Activated T-helper 2 cell treated with anti-CD3 and anti-CD28 coated beads, Interferon-gamma antibody, Interleukin-2, Interleukin-4, amounts not matched to agents 10 μg/mL and 5 μg/mL and 100 μg/mL, durations not matched to agents 14 hours and 24 hours and 36 hours (primary cell): ENCODE measurements at places on chromosomes 7 and 10.
A peak's percentile ranks its signal among the peaks of the same experiment; 100 is the strongest.

DNA sequence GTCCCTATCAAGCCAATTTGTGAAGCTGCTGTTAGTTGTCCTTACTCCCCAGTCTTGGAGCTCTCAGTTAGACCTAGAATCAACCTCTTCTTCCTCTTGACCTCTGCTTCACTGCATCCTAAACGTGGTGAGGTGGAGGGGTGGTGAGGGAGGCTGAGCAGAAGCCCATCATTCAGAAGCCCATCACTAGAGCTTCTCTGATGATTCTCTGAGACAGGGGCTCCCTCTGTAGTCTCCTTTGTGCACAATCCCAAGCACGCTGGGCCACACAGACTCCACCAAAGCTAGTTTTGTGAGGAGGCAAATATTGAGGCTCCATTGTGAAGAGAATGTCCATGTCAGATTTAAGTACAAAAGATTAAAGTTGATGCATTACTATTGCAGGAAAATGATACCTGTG is 163.8 kb upstream of the PRSS1 start:
- no peak for DNase-seq

GRCh38 chr7:79176859-79177477 is 276.5 kb downstream of the MAGI2 start:
- DNase-seq, result no peak

GRCh38 chr7:42645906-42646305 is 266.0 kb downstream of the C7orf25 start:
- DNase-seq, result no peak

- DNase-seq, result no peak
These were observed 2.4 kb upstream of the MKLN1 start for GRCh38 chr7:131325179-131325840.

- DNase-seq, result no peak
These were observed 489.2 kb downstream of the MDFIC start for GRCh38 chr7:115410972-115411686.

DNA sequence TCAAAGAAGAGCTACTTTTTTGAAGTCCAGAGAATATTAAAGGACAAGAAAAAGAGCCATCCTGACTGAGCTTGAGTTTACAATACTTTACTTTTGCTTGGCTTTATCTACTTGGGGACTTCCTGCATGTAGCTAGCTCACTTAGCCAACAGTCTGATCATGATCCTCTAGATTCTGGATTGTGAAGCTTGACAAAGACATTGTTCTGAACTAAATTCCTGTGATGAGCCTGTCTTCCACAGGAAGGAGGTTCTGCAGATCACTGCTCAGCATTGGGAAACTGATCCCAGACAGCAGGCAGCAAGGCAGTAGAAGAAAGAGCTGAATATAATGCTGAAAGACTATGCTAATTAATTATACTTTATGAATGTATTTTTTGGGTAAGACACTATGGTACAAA is 296.4 kb downstream of the DGKB start:
- DNase-seq, result no peak

GRCh38 chr7:50358041-50358705 is 53.7 kb downstream of the IKZF1 start:
- no peak for DNase-seq

- peak; percentile 19 for DNase-seq
These were observed 20.6 kb upstream of the RHOBTB1 start for GRCh38 chr10:60964257-60965235.
